ENCODE measurements at places on chromosomes 2 and 18.

- H3K4me1 ChIP-seq: no peaks in the 10 kb centered on the region
- H3K27ac ChIP-seq: no peak overlapping the region
- no peak for DNase-seq
- no peak overlapping the region for H3K4me3 ChIP-seq
- no peaks in the 10 kb centered on the region for H3K27me3 ChIP-seq
- no peaks in the 10 kb centered on the region for H3K36me3 ChIP-seq
These were observed 211.4 kb downstream of the CMPK2 start for GRCh38 chr2:6654279-6654678.

DNA sequence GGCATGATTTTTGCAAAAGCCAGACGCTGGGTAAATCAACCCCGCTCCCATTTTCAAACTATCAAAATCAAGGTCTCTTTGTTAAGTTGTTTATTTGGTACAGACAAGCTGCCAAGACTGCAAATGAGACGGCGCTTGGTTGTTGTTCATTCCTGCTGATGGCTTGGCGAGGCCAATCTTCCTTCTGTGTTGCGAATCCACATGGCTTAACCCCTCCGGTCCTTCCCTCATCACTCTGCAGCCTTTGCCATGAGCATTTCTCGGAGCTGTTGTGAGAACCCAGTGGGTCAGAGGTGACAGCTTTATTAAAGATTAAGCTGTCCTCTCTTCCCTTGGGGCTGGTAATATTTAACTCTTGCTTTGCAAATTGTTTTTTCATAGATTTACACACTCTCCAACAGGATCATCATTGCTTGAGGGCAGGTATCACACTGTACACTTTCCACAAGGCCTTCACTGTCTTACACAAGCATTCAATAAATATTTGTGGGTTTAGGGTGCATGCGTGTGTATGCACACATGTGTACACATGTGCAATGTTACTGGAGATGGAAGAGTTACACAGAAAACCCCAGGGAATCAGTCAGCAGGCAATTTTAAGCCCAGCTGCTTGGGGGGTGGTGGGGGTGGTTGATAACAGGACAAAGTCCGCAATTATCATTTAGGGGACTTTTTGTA lies 27.8 kb upstream of the KCNF1 start:
- peaks cover 2% of the 10 kb centered on the region for H3K4me1 ChIP-seq
- no peak overlapping the region for H3K4me3 ChIP-seq
- H3K36me3 ChIP-seq: no peaks in the 10 kb centered on the region
- no peak overlapping the region for H3K27ac ChIP-seq
- no peaks in the 10 kb centered on the region for H3K27me3 ChIP-seq
- DNase-seq: no peak

DNA sequence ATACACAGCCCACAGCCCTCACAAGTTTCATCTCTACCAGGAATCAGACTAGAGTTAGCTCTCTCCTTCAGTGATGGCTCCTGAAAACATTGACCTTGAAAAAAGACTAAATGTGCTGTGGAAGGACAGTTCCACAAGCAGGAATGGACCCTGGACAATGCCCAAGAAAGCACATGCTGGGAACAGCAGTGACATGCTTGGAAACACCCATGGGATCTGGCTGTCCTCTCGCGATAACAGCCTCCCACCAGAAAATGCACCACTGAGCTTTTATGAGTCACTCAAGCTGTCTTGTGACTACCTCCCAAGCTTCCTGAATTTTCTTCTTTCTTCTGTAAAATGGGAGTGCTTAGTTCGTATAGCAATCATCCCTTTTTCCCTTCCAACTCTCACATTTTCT lies 269.2 kb downstream of the LRATD1 start:
- DNase-seq: no peak
- H3K36me3 ChIP-seq: no peaks in the 10 kb centered on the region
- H3K4me1 ChIP-seq: peaks cover 2% of the 10 kb centered on the region
- no peak overlapping the region for H3K27ac ChIP-seq
- no peak overlapping the region for H3K4me3 ChIP-seq

DNA sequence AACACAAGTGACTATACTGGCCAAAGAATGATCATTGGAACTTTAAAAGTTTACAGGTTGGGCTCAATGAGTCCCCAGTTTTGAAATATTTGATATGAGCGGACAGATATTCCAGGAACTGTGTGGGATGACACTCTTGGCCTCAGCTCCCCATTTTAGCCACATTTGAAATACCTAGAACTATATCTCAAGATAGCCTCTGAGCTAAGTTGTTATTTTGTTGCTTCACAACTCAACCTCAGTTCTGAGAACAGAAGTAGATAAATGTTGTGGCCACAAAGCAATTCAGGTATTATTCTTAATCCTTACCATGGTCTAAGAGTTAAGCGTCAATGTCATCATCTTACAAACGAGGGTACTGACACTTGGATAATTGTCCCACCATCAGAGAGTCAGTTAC lies 172.2 kb upstream of the SETBP1 start:
- H3K36me3 ChIP-seq: no peaks in the 10 kb centered on the region
- no peak overlapping the region for H3K4me3 ChIP-seq
- H3K27me3 ChIP-seq: peaks cover 1% of the 10 kb centered on the region
- DNase-seq: no peak
- H3K4me1 ChIP-seq: no peaks in the 10 kb centered on the region

- no peak overlapping the region for H3K27ac ChIP-seq
- H3K36me3 ChIP-seq: no peaks in the 10 kb centered on the region
- no peaks in the 10 kb centered on the region for H3K4me1 ChIP-seq
- no peaks in the 10 kb centered on the region for H3K27me3 ChIP-seq
- no peak for DNase-seq
These were observed 3.5 kb upstream of the ZSWIM2 start for GRCh38 chr2:186852508-186852907.

DNA sequence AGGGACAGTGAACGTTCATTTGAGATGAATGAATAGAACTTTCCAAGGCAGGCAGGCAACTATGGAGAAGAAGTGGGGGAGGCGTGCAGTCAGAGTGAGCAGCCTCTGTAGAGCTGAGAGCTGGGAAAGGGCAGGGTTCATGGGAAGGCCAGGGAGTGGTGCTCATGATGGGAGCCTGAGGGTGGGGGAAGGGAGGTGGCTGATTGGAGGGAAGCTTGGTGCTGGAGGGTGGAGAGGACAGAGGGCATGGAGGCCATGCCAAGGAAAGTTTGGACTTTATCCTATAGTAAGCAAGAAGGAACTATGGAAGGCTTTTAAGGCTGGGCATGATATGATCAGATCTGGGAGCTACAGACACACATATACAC lies 47.6 kb upstream of the LGALSL start:
- no peak for DNase-seq
- H3K4me3 ChIP-seq: no peak overlapping the region
- no peaks in the 10 kb centered on the region for H3K27me3 ChIP-seq
- H3K27ac ChIP-seq: no peak overlapping the region
- no peaks in the 10 kb centered on the region for H3K36me3 ChIP-seq

DNA sequence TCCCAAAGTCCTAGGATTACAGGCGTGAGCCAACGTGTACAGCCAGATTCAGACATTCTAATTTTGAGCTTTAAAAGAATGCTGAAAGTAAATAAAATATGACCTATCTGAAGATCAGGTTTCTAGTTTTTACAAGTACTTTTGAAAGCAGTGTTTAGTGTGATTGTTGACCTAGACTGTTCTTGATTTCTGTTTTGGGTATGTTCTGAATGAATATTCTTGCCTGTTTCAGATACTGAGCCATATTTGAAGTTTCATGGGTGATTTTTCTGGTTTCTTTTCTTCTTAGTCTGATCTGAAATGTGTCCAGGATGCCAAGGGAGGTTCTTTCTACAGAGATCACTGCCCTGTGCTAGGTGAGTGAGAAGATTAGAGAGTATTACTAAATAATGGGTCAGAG lies 37.2 kb downstream of the MIB1 start:
- no peak overlapping the region for H3K4me3 ChIP-seq
- no peak overlapping the region for H3K27ac ChIP-seq

GRCh38 chr2:236375973-236376476 lies 111.8 kb upstream of the ASB18 start:
- no peaks in the 10 kb centered on the region for H3K4me1 ChIP-seq
- H3K4me3 ChIP-seq: no peak overlapping the region
- DNase-seq: no peak
- H3K27me3 ChIP-seq: no peaks in the 10 kb centered on the region
- H3K27ac ChIP-seq: no peak overlapping the region

Measured in H1 (cell line).